AG04449 (cell line): ENCODE measurements at places on chromosomes 3 and 15.

DNA sequence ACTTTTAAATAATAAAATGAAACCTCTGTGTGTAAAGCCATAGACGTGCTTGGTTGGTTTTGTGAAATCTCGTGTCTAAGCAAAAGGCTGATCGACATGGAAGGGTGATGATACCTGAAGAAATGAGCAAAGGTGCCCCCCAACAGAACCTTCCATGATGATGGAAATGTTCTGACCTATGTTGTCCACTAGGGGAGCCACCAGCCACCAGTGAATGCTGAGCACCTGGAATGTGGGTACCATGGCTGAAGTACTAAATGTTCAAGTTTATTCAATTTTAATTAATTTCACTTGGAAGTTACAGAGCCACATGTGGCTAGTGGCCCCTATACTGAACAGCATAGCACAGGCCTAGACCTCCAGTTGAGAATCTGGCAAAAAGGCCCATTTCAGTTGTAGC, 158.8 kb downstream of the POLR2M start:
- DNase-seq: no peak

- DNase-seq: no peak
These were observed 27.6 kb upstream of the UTS2B start for GRCh38 chr3:191357909-191358308.

DNA sequence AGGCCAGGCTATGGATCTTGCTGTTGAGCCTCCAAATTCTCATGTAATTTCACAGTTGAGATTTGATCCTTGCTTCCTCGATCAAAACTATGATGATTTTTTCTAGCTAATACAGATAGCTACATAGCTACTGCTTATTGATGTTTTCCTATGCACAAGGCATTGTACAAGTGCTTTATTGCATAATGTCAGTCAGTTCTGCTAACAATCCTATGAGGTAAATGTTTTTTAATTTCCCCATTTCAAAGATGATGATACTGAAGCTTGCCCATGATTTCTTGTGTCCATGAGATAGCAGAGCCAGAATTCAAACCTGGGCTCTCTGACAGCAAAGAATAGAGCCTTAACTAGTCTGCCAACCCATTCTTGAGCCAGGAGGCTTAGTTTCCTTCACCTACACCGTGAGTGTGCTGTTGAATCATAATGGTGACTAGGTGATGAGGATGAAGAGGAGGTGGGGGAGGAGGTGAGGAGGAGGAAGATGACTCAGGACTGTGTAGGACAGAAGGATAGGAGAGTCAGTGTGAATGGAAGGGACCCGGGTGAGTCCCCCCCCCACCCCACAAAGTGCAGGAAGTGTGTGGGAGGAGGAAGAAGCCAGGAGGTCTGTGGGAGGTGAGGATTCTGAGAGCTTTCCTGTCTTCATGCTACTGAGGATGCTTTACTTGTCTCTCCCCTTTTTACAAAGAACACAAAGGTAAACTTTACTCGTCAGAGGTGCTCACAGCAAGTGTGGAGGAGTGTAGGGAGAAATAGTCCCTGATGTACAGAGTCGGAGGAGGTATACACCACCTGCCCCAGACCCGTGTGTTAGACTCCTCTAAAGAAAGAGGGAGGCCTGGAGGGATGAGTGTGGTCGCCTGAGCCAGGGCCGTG, 3.6 kb downstream of the TAGLN3 start:
- DNase-seq: no peak

DNA sequence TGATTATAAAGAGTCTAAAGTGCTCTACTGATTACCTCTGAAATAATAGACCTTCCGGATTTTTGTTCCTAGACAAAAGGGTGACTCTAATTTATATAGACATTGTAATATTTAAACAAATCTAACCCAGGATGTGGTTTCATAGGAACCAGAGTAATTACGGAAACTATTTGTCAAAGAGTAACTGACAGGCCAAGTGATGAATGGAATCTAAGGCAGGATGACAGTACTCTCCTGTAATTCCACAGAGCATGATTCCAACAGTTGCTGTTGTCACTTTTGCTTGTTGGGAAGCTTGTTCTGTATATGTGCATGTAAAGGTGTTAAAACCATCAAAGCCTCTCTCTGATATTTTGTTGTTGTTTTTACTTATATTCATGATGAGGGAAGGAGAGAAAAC, 1141.0 kb downstream of the IGSF11 start:
- no peak for DNase-seq

- DNase-seq: no peak
These were observed 222.4 kb upstream of the LRIG1 start for GRCh38 chr3:66723231-66723630.

DNA sequence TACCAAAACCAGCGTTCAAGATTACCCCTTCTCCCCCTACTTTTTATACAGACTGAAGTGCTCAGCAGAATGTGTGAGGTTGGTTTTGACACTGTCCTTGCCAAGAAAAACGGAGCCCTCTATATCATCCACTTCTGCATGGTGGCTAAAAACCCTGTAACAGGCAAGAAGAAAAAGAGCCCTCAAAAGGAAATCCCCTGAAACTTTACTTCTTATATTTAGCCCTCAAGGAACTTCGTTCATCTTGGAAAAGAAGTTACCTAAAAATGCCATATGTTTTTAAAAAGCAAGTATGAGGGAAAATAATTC, 473.6 kb downstream of the FOXP1 start:
- no peak for DNase-seq
